ENCODE measurements at places on chromosomes 7 and 10. TPM values are rescaled to one million over a fixed set of nuclear protein-coding genes. Genes with fewer than 3 reads are reported as not detected.

The PKD2L1 gene
- not detected for total RNA-seq

The FXYD4 gene
- not detected for total RNA-seq

The GPRIN2 gene
- total RNA-seq, result not detected

The LRIT1 gene
- not detected for total RNA-seq

The NOD1 gene
- total RNA-seq, result 4.6 TPM

The SNX13 gene
- 45.4 TPM for total RNA-seq

The DOCK1 gene
- total RNA-seq, result 84.5 TPM

The SLC13A1 gene
- not detected for total RNA-seq

The BNIP3 gene
- 70.6 TPM for total RNA-seq

The PTN gene
- 5.9 TPM for total RNA-seq

The GDF2 gene
- total RNA-seq, result 0.14 TPM

The KLF14 gene
- total RNA-seq, result 0.22 TPM

The ATE1 gene
- total RNA-seq, result 25.4 TPM

The TEX47 gene
- not detected for total RNA-seq

The CALY gene
- total RNA-seq, result not detected

The HOXA3 gene
- total RNA-seq, result 2.3 TPM

The OPN1SW gene
- not detected for total RNA-seq

The VSTM4 gene
- 1.3 TPM for total RNA-seq

The EVX1 gene
- not detected for total RNA-seq

The NKX2-3 gene
- not detected for total RNA-seq

The NKX1-2 gene
- total RNA-seq, result not detected

The IFIT1B gene
- total RNA-seq, result not detected

The ZNF248 gene
- 5.5 TPM for total RNA-seq

The NODAL gene
- not detected for total RNA-seq

The TAF3 gene
- 3.1 TPM for total RNA-seq

The UCN3 gene
- not detected for total RNA-seq

The OLAH gene
- total RNA-seq, result not detected

The HGF gene
- 282 TPM for total RNA-seq

The PHYHIPL gene
- not detected for total RNA-seq

The VENTX gene
- total RNA-seq, result not detected

The GBF1 gene
- 74.6 TPM for total RNA-seq

The TAS2R5 gene
- 0.57 TPM for total RNA-seq

The ZDHHC6 gene
- 34.6 TPM for total RNA-seq

The KCNMA1 gene
- 54.7 TPM for total RNA-seq

The PRPS1L1 gene
- total RNA-seq, result not detected

The GRK5 gene
- 33.9 TPM for total RNA-seq

The DMBT1 gene
- not detected for total RNA-seq

The STRIP2 gene
- total RNA-seq, result 8.7 TPM

The RBAK gene
- total RNA-seq, result 7.4 TPM

The RARRES2 gene
- total RNA-seq, result 35.2 TPM

The CYP2C19 gene
- not detected for total RNA-seq

The ANKRD61 gene
- total RNA-seq, result 0.44 TPM

The NAT16 gene
- total RNA-seq, result not detected

The BAMBI gene
- total RNA-seq, result 280 TPM

The HOXA7 gene
- 0.44 TPM for total RNA-seq

The ZNF365 gene
- 7.0 TPM for total RNA-seq

The ADCK2 gene
- total RNA-seq, result 21.0 TPM

The MRLN gene
- total RNA-seq, result not detected

The SFRP5 gene
- not detected for total RNA-seq

The OAT gene
- 178 TPM for total RNA-seq

The C10orf53 gene
- total RNA-seq, result not detected

The ZNF746 gene
- 21.9 TPM for total RNA-seq

The ADARB2 gene
- total RNA-seq, result not detected

The EDRF1 gene
- 17.9 TPM for total RNA-seq

The OR9A2 gene
- total RNA-seq, result not detected

The LEP gene
- total RNA-seq, result not detected

The SP8 gene
- total RNA-seq, result not detected

The ANXA8L1 gene
- 10.3 TPM for total RNA-seq

Data from placental pericyte (primary cell).